LNCaP clone FGC (cell line): ENCODE measurements at places on chromosomes 11 and 22.

GRCh38 chr11:64316672-64317324 lies 561 bp downstream of the TRMT112 start:
- DNase-seq, result peak; percentile 41

GRCh38 chr22:42300259-42301076 lies 30.0 kb upstream of the TCF20 start:
- no peak for DNase-seq

- no peak for DNase-seq
Observed at GRCh38 chr22:50190941-50191741, 5.4 kb downstream of the TRABD start.

GRCh38 chr11:102927624-102927990 lies 27.9 kb downstream of the MMP13 start:
- DNase-seq, result no peak

DNA sequence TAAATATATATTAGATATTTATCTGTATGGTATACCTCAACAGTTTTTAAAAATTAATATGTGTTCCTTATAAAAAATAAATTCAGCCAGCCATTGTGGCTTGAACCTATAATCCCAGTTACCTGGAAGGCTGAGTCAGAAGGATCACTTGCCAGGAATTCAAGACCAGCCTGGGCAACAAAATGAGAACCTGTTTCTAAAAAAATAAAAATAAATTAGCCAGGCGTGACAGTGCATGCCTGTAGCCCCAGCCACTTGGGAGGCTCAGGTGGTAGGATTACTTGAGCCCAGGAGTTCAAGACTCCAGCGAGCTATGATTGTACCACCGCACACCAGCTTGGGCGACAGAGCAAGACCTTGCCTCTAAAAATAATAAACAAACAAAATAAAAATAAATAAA lies 54.9 kb downstream of the PHF21A start:
- DNase-seq, result peak; percentile 37

- DNase-seq, result no peak
Observed at GRCh38 chr11:114736806-114737205, 58.5 kb downstream of the NXPE2 start.

DNA sequence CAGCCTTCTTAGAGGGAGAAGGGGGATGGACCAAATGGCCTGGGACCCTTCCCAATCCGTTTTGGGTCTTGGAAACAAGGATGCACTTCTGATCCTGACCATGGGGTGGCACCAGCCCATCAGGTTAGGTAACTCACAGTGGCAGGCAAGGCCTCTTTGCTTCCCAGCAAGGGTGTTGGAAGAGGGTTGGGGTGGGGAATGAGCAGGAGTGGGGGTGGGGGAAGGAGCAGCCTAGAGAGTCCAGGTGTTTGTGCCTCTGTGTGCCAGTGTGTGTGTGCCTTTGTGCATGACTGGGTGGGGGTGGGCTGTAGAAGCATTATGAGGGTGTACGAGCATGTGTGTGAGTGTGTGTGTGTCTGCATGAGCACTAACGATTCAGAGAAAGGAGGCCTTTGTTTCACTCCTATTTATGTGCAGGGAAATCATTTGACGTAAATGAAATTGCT lies 213.1 kb downstream of the INSC start:
- DNase-seq, result peak; percentile 34

DNA sequence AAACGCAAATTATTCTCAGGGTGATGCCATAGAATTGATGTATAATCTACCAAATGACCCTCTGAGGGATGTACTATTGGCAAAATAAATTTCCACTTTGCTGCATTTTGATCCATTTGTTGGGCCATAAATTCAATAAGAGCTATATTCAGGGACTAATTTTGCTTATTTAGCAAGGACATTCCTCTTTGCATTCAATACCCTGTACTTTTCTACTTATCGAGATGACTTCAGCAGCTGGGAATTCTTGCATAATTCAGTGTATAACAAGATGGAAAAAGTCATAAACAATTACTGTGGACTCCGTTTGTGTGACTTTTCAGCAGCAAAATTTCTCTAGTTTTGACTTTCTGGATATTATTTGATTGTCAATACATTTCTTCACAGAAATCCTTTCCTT lies 744.7 kb upstream of the CCDC179 start:
- DNase-seq, result no peak

DNA sequence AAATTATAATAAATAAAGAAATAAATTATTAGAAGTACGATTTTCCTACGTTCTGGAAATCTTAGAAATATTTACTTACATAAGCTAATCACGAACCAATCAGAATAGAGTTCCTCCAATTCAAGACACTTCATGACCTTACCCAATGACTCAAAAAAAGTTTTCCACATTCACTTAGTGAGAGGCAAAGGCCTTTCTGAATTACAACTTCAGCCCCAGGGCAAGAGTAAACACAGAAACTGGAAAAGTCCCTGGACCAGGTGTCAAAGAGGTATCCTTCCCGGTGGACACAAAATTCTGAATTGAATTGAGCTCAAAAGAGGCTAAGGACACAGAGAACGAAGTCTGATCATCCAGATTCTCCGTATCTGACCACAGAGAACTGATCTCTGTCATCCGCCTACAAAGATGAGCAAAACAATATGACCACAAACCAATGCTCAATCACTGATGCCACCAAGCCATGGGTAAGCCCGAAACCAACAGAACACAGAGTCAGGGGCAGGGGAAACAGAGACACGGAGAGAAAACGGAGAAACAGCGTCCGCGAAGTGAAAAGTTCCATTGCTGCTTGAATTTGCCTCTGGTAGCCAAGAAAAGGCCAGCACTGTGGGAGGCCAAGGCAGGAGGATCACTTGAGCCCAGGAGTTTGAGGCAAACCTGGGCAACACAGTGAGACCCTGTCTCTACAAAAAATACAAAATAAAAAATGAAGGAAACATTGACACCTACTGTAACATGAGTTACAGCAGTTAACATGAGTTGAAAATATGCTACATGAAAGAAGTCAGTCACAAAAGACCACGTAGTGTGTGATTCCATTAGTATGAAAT lies 6.8 kb downstream of the BID start:
- DNase-seq, result no peak

DNA sequence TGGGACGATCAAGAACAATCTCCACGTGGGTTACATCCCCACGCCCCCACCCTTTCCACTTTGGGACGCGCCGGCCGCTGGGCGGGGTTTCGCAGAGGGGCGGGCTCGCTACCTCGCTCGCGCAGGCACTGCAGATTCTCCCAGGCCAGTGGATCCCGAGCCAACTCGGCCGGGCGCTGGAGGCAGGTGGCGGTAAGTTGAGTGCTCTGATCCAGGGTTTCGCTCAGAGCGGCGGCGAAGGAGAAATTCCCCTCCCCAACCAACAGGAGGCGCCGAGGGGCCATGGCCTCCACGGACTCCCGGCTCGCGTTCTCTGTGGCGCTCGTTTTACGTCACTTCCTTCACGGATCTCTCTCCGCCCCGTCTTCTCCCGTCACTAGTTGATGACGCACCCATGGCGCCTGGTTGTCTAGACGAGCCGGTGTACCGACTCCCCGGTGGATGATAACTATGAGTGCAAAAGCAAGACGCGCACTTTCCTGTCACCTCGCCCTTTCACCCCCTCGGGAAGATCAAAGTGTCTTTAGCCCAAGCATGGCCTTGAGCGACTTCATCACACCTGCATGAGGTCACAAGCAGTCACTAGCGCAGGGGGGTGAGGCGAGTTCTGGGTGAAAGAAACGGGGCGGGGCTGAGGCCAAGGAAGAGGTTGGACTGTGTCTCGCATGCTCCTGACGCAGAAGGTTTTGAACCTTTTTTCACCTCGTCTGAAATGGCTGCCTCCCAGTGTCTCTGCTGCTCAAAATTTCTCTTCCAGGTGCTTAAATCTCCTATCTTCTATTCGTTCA lies at the start of the genes CFAP68 and FDXACB1:
CFAP68 (plus strand) TSS at position 693 of the 788 bp plus-strand sequence; CDS start at position 713, 20 bp downstream.
FDXACB1 (minus strand) TSS at position 317 of the 788 bp plus-strand sequence; CDS start at position 284, 33 bp downstream.
- peak; percentile 96 for DNase-seq

GRCh38 chr11:61083601-61084147 lies 18.6 kb upstream of the CD5 start:
- no peak for DNase-seq

DNA sequence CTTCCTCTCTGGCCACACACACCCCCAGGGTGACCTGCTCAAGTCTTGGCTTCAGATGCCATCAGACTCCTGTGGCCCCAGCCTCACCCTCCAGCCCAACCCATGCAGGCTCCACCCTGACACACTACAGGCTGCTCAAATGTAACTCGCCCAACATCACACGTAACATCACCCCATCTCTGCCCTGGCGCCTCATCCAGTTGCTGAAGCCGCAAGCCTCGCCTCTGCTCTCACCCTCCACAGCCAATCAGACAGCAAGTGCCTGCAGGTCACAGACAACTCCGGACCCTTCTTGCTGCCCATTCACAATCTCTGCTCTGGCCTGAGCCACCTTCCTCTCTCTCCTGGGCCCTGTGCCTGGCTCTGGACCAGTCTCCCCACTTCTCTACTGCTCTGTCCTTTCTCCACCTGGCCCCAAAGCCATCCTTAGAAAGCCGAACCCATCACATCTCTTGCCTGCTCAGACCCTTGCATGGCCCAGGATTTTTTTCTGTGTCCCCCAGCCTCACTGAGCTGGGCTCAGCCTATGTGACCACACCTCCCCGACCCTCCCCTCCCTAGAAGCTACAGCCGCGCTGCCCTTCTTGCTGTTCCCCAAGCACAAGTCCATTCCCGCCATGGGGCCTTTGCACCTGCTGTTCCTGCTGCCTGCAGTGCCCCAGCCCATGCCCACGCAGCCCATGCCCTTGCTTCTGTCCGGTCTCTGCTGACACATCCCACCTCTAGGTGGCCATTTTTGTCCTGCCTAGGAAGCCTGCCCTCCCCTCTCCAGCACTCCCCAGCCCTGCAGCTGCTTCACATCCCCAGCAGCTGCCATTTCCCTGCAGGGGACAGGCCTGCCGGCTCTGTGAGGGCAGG lies 333.9 kb downstream of the CTTN start:
- DNase-seq, result no peak

GRCh38 chr11:3816673-3817072 lies 8.3 kb downstream of the PGAP2 start:
- no peak for DNase-seq

DNA sequence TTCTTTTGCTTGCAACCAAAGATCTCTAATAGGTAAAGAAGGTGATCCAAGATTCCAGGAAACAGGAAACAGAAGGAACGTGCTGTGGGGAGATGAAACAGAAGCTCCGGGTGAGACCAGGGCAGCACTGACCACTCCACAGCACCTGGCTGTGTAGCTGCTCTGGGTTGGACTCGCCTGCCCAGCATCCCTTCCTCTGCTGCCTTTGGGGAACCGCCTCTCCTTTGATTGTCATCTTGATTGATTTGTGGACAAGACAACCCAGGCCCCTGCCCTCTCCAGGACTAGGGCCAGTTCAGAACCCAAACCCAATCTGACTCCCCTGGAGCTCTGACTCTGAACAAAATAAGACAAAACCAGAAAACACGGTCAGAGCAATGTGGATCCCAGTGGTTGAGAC lies 14.7 kb upstream of the APOBEC3A start:
- DNase-seq, result no peak

DNA sequence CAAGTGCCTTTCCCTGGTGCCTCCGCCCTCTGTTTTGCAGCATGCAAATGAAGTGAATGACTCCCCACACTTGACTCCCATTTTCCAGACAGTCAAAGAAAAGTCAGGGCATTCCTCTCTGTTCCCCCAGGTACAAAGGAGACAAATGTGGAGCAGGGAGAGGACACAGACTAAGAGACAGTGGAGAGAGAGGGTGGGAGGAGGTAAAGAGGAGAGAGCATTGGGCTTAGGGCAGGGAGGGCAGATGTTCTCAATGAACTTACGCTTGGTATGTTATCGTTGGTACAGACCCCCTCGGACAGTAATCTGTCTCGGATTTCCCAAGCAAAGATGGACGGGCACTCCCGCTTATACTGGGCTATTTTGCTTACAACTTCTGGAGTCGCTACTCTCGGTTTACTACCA lies 9.8 kb downstream of the PAX6 start:
- DNase-seq, result no peak

GRCh38 chr11:46159680-46160079 lies 38.4 kb upstream of the PHF21A start:
- DNase-seq, result no peak

DNA sequence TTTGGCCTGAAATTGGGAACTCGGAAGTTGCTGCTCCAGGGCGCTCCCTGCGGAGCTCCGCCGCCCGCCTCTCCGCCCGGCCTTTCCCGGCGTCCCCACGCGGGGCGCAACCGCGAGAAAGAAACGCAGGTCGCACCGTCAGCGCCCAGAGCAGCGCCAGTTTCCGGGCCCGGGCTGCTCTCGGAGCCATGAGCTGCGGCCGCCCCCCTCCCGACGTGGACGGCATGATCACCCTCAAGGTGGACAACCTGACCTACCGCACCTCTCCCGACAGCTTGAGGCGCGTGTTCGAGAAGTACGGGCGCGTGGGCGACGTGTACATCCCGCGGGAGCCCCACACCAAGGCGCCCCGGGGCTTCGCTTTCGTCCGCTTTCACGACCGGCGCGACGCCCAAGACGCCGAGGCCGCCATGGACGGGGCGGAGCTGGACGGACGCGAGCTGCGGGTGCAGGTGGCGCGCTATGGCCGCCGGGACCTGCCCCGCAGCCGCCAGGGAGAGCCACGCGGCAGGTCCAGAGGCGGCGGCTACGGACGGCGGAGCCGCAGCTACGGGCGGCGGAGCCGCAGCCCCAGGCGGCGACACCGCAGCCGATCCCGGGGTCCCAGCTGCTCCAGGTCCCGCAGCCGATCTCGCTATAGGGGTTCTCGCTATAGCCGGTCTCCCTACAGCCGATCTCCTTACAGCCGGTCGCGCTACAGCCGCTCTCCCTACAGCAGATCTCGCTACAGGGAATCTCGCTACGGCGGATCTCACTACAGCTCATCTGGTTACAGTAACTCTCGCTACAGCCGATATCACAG lies 521 bp downstream of the SRSF8 start:
- no peak for DNase-seq

- no peak for DNase-seq
Observed at GRCh38 chr11:92790926-92791616, 178.4 kb upstream of the MTNR1B start.

GRCh38 chr11:2436013-2436520 lies 8.2 kb downstream of the TRPM5 start:
- no peak for DNase-seq

DNA sequence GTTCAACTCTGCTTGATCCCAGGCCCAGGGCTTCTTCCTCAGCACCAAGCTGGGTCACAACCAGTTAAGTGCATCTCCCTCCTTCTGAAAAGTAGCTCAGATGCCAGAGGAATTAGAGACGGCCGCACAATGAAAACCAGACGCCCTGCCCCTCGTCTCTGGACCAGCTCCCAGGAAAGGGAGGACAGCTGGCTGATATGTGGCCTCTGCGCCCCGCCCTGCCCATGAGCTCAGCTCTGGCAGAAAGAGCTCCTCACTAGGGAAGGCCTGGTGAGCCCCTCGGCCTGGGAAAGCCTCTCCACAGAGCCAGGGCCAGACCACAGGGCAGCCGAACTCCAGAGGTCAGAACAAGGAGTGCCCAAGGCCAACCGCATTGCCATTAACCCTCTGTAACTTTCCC lies 18.1 kb upstream of the SCGB1A1 start:
- no peak for DNase-seq
